ENCODE measurements at places on chromosomes 16 and 17. TPM values are rescaled to one million over a fixed set of nuclear protein-coding genes. Genes with fewer than 3 reads are reported as not detected.

The ANKS4B gene
- not detected for total RNA-seq

The PHOSPHO1 gene
- total RNA-seq: not detected

DNA sequence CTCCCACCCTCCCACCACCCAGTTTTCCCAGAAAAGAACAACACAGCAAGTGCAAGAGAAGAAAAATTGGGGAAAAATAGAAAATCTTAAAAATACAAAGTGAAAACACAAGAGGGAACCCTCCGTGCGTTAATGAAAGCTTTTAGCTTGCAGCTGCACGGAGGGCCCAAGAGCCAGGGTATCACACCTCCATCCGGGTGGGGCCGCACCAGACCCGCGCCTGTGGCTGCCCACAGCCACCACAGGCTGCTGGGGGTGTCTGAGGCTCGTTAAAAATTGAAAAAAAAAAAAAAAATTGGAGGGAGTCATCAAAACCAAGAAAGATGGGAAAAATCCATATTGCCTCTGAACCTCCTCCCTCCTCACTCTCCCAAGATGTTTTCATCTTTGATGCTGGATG is 18.6 kb downstream of the ENGASE start:
- no peak for DNase-seq

DNA sequence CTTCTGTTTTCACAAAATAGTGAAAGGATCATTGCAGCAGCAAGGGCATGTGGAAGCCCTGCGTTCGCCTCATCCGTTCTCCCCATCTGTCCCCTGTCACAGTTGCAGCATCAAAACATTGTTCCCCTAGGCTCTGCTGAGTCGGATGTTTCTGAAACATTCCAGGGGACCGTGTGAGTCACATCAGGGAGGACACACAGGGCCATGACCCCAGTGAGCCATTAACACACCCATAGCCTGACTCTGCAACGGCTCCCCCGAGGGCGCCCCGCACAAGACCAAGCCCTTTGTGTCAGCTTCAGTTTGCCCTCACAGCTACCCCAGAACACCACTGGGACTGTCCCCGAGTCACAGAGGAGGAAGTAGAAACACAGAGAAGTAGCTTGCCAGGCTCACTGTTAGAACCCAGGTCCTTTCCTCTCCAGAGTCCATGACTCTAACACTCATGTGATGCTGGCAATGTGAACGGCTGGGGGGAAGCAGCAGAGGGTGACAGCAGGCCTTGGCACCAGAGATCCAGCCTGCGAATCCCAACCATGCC is 63.3 kb upstream of the HSBP1 start:
- DNase-seq: peak; percentile 60

DNA sequence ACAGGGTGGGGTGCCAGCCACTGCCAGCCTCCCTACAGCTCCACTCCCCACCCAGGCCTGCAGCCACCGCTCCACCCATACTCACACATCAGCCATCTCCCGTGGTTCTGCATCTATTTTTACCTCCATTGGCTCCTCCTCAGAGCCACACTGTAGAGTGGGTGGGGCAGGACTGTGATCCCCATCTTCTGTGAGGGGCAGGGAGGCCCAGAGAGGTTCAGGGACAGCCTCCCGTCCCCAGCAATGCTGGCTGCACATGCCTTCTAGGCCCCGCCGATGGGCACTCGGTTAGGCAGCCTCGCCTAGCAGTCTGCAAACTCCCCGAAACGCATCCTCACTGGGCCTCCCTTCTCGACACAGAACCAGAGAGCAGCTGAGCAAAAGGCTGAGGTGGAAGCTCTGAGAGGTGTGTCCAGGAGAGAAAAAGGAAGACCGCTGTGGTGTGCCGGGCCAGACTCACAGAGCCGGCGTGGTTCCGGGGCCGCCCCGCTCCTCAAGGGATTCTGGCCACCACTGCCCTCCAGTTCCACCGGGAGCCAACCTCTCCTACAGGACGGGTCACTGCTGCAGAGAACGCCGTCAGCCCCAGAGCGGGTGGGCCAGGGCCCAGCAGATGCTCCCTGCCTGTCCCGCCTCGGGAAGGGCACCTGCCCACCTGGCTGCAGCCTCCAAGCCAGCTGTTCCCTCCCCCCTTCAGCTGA is 71.9 kb downstream of the ABR start:
- no peak for DNase-seq

- DNase-seq: no peak
These were observed at the start of gene TLCD3B for GRCh38 chr16:30030841-30031413. TSS of gene TLCD3B (minus strand) at chr16:30031271. CDS start at chr16:30030527, 744 bp downstream.

- no peak for DNase-seq
These were observed 239.2 kb downstream of the HS3ST3A1 start for GRCh38 chr17:13362341-13363122.

GRCh38 chr17:19270704-19271611 is 33.8 kb downstream of the EPN2 start:
- DNase-seq: no peak

DNA sequence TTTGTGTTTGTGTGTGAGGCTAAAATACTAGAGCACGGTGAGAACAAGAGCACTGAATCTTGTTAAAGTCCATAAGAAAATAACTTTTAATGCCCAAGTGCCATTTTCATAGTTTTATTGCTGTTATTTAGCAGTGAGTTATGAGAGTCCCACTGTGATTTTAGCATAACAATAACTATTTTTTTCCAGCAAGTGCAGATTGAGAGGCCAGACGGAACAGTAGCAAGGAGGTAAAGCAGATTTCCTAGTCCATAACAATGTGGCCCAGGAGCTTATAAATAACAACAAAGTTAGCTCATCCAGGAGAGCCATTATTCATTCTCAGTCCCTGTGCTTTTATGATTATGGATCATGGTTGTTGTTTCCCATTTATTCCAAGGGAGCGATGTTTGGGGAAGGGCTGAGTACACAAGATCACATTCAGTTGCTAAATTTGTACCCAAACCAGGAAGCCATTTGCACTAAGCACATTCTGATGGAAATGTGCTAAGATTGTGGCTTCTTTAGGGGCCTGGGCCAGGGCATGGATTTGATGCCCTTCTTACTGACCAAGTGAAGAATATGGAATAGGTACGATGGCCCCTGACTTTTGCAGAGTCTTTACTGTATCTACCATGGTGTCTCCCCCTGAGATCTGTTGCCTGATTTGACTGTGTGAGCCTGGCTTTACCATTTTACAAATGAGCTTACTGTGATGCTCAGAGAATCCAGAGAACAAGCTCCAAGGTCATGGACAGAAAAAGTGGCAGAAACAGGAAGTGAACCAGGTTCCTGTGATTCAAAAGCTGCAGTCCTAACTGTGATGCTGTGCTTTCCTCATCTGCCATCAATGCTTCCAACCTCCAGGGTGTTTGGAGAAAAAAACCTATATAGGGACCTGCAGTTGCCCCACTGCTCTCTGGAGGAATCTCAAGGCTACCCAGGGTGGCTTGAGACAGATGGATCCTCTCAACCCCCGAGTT is 204.7 kb upstream of the HSBP1 start:
- no peak for DNase-seq

DNA sequence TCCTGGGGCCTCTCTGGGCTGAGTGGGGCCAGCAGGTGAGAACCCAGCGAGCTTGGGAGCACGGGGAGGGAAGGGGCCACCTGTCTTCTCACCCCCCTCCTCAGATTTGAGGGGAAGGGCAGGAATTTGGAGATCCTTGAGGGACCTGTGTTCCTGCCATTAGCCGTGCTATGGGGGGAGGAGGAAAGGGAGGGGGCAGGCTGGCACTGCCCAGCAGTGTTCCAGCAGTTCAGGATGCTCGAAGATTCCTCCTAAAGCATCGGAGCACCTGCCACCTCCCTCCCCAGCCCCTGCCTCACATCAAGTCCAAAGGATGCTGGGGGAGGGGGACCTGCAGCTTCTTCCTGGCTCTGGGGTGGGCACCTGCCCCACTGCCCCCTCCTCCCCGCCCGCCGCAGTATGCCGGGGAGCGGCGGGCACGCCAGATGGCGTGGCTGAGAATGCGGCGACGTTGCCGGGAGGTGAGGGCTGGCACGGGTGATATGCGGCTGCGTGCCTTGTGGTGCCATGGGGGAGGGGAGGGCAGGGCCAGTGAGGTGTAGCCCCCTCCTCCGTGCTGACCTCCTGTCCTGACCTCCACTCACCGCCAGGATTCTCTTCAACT is 4.7 kb upstream of the NEUROD2 start:
- no peak for DNase-seq

DNA sequence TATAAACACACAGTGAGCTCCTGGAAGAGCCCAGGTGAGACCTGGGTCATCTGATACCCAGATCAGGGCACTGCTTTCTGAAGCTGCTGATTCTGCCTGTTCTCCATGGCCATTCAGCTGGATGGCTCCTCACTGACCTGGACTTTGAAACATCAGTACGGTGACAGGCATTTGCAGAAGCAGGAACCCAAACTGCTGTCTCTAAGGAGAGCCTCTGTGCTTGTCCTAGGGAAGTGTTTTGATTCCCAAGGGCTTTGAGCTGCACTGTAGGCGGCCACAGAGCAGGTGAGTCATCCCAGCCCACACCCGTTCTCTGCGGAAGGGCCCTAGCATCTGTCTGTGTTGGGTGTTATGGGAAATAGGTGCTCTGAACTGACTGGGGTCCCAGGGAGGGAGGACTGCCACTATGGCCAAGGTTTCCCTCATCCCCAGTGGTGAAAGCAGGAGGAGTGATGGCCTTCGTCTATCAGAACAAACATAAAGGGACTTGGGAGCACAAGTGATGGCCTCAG is 60.7 kb upstream of the ADCY9 start:
- peak; percentile 51 for DNase-seq

DNA sequence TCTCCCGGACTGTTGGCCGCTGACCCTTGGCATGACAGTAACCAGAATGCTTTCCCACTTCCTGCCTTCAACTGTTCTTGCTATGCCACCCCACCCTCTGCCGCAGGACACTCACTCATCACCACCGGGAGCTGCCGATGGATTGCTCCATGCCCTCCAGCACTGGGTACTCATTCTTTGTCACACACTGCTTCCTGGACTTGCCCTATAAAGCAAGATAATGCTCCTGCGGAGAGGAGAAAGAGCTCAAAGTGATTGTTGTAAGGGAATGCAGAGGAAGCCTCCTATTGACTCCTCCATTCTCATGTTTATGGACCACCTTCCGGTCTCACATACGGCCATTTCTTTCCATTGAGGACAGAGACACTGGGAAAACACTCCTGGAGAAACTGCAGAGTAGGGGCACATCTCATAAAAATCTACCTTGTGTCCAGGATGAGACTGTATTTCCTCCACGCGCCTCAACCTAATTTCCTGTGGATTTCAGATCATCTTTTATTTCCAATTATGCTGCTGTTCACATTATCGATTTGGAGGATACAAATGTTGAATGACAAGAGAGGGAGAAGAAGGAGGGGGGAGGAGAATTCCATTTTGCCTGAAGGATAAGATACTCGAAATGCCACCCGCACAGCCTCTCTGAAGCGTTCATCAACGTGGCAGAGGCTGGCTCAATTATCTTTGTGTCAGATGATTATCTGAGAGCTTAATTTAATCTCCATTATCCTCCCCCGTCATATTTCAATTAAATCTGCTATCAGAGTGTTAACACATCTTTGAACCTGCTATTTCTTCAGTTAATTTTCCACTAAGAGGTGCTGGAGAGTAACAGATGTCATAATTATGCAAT is 486.1 kb upstream of the SALL1 start:
- DNase-seq: no peak

- no peak for DNase-seq
These were observed 78.6 kb upstream of the ZNF469 start for GRCh38 chr16:88303890-88304819.

DNA sequence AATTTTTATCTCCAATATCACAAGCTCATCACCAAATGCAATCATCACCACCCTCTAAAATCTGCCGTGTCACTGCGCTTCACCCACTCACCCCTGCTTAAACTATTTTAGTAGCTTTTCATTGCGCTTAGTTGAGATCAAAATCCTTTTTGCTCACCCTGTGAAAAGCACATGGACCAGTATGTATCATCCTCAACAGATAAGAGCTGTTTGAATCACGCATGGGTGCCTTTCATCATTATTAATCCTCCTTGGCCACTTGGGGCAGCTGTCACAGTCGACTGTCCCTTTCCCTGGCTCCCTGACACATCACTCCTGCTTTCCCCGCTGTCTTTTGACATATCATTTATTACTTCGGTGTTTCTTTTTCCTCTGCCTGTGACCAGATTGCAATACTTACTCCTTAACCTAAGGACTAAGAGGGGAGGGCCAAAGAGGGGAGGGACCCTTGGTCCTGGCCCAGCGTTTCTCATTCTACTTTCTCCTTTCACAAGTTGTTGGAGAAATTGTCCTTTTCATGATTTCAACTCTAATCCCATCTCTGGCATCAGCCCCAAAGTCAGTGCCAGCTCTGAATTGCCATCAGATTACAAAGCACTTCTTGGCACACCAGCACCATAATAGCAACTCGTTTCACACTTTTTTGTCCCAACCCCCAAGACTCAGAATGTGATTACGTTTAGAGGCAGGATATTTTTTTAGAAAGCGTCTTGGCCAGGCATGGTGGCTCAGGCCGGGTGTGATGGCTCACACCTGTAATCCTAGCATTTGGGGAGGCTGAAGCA is 8.6 kb upstream of the KDM6B start:
- peak; percentile 32 for DNase-seq
